GM23338 (cell line): ENCODE measurements at places on chromosomes 6 and 20.
A peak's percentile ranks its signal among the peaks of the same experiment; 100 is the strongest.

GRCh38 chr6:89239338-89239737 lies 22.2 kb upstream of the GABRR1 start:
- H3K27me3 ChIP-seq: 0 out of 2 replicates have a peak, but pooled peaks cover 1% of the 10 kb centered on the region
- peaks cover 21% of the 10 kb centered on the region for H3K4me1 ChIP-seq
- H3K27ac ChIP-seq: no peak overlapping the region

DNA sequence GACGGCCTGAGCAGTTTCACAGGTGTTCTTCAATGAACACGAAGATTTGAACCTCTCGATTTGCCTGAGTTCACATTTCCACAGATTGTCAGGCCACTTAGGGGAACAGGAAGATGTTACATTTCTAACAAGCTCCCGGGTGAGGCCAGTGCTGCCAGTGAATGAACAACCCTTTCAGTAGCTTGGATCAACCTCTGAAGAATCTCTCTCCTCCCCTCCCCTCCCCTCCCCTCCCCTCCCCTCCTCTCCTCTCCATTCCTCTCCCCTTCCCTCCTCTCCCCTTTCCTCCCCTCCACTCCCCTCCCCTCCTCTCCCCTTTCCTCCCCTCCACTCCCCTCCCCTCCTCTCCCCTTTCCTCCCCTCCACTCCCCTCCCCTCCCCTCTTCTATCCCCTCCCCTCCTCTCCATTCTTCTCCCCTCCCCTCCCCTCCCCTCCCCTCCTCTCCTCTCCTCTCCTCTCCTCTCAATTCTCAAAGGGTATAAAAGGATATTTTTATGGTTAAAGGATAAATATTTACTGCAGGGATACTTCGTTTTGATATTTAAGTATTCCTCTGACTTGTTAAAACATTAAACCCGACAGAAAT lies 114.1 kb upstream of the INSM1 start:
- DNase-seq: no peak
- no peaks in the 10 kb centered on the region for H3K27me3 ChIP-seq
- no peaks in the 10 kb centered on the region for H3K36me3 ChIP-seq
- no peak overlapping the region for H3K27ac ChIP-seq
- peaks cover 5% of the 10 kb centered on the region for H3K4me1 ChIP-seq

DNA sequence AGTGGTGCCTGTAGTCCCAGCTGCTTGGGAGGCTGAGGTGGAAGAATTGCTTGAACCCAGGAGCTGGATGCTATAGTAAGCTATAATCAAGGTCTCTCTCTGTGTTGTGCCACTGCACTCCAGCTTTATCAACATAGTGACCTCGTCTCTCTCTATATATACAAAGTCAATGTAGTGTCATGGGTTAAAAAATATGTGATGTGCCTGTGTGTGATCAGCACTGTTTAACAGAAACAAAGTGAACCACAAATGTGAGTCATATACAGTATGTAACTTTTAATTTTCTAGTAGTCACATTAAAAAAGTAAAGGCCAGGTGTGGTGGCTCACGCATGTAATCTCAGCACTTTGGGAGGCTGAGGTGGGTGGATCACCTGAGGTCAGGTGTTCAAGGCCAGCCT lies 85.3 kb upstream of the RNF24 start:
- H3K36me3 ChIP-seq: no peaks in the 10 kb centered on the region
- no peaks in the 10 kb centered on the region for H3K4me1 ChIP-seq
- H3K4me3 ChIP-seq: no peak overlapping the region
- no peak overlapping the region for H3K27ac ChIP-seq

- H3K36me3 ChIP-seq: no peaks in the 10 kb centered on the region
- no peaks in the 10 kb centered on the region for H3K27me3 ChIP-seq
- no peak for DNase-seq
- no peak overlapping the region for H3K4me3 ChIP-seq
- H3K27ac ChIP-seq: no peak overlapping the region
Observed at GRCh38 chr20:19699180-19699971, 58.7 kb upstream of the RIN2 start.

DNA sequence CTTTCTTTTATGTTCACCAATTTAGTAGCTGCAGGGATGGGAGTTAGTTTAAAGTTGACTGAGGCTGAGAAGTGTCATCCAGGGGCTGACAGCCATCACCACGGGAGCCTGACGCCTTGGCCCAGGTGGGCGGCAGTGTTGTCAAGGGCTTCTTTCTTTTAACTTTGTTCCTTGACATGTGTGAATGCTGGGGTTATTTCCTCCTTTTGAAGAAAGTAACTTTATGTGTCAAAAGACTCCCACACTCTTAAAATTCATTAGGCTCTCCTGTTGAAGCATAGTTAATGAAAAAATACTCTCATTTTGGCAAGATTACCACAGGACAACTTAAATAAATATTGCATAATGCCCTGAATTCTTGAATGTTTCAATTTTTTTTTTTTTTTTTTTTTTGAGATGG lies 50.0 kb downstream of the SASH1 start:
- no peak overlapping the region for H3K27ac ChIP-seq
- H3K36me3 ChIP-seq: no peaks in the 10 kb centered on the region
- DNase-seq: no peak
- no peaks in the 10 kb centered on the region for H3K27me3 ChIP-seq
- no peak overlapping the region for H3K4me3 ChIP-seq
- H3K4me1 ChIP-seq: no peaks in the 10 kb centered on the region

GRCh38 chr6:165660857-165661663 lies 2.0 kb downstream of the PDE10A start:
- H3K27me3 ChIP-seq: peaks cover 94% of the 10 kb centered on the region
- H3K36me3 ChIP-seq: no peaks in the 10 kb centered on the region; the same call in 1 of the 2 replicates
- H3K27ac ChIP-seq: no peak overlapping the region
- no peak for DNase-seq
- peak overlapping the region; percentile 71 for H3K4me3 ChIP-seq

DNA sequence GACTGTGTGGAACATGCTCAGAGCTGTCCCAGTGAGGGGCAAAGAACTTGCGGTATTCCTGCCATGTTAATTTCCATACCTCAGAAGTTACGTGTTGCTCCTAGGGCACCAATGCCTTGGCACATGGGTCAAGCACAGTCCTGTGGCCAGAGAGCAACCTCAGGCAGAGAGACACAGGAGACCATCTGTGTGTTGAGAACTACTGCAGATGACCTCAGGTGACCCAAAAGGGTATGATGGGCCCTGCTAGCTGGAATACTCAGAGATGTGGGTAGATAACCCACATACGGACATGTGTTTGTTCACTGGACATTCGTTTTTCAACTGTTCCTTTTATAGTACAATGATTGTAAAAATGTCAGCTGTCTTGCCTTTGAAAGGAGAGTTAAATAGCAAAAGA lies 71.5 kb upstream of the BMP2 start:
- H3K36me3 ChIP-seq: no peaks in the 10 kb centered on the region
- no peak for DNase-seq
- H3K27me3 ChIP-seq: no peaks in the 10 kb centered on the region
- H3K27ac ChIP-seq: no peak overlapping the region
- H3K4me3 ChIP-seq: no peak overlapping the region
- no peaks in the 10 kb centered on the region for H3K4me1 ChIP-seq

- DNase-seq: no peak
- H3K4me1 ChIP-seq: no peaks in the 10 kb centered on the region
- H3K27me3 ChIP-seq: no peaks in the 10 kb centered on the region
- no peak overlapping the region for H3K4me3 ChIP-seq
- no peak overlapping the region for H3K27ac ChIP-seq
- peaks cover 10% of the 10 kb centered on the region; the same call in 1 of the 2 replicates for H3K36me3 ChIP-seq
Observed at GRCh38 chr20:50577175-50578018, 67.2 kb downstream of the PTPN1 start.

- no peak overlapping the region for H3K27ac ChIP-seq
- no peaks in the 10 kb centered on the region for H3K36me3 ChIP-seq
- H3K4me1 ChIP-seq: peaks cover 10% of the 10 kb centered on the region; the same call in 1 of the 2 replicates
- H3K4me3 ChIP-seq: no peak overlapping the region
- H3K27me3 ChIP-seq: no peaks in the 10 kb centered on the region
Observed at GRCh38 chr6:128307671-128308070, 212.7 kb downstream of the PTPRK start.

DNA sequence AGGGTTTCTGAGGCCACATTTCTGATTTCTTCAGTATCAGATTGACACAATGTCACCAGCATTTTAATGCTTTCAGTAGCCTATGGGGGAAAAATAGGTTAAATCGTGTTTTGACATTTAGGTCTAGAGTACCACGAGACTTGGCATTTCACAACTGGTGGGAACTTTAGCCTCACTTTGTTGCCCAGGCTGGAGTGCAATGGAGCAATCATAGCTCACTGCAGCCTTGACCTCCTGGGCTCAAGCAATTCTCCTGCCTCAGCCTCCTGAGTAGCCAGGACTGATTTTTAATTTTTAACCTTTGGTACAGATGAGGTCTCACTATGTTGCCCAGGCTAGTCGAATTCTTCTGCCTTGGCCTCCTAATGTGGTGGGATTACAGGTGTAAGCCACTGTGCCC lies 11.0 kb upstream of the ARMH2 start:
- H3K36me3 ChIP-seq: no peaks in the 10 kb centered on the region
- no peak for DNase-seq
- no peak overlapping the region for H3K4me3 ChIP-seq
- no peaks in the 10 kb centered on the region for H3K4me1 ChIP-seq
- H3K27me3 ChIP-seq: no peaks in the 10 kb centered on the region
- no peak overlapping the region for H3K27ac ChIP-seq
